Posterior vena cava (tissue), 2 donors: ENCODE measurements at places on chromosomes 2 and 18. TPM values are rescaled to one million over a fixed set of nuclear protein-coding genes. Genes with fewer than 3 reads are reported as not detected.

The CAVIN2 gene
- 40.4 TPM for total RNA-seq

The AQP12A gene
- total RNA-seq = not detected

The GPR75 gene
- total RNA-seq = 1.7 TPM

The KCNG2 gene
- total RNA-seq = 0.56 TPM

The LBX2 gene
- total RNA-seq = 1.5 TPM

The SLC5A7 gene
- 0.05 TPM for total RNA-seq
